Astrocyte (in vitro differentiated cells and primary cell): ENCODE measurements at places on chromosomes 6 and 20. TPM values are rescaled to one million over a fixed set of nuclear protein-coding genes. Genes with fewer than 3 reads are reported as not detected.
A peak's percentile ranks its signal among the peaks of the same experiment; 100 is the strongest.

GNAS-AS1 gene
- total RNA-seq, result 2.8 and 3.8 TPM in 2 replicates

CTCFL gene
- not detected in 2 replicates for total RNA-seq

LBP gene
- not detected in 2 replicates for total RNA-seq

FOXS1 gene
- total RNA-seq, result 26.0 and 37.1 TPM in 2 replicates

LY6G5C gene
- 2.9 and 3.9 TPM in 2 replicates for total RNA-seq

HCRTR2 gene
- 0.23 and 0.36 TPM in 2 replicates for total RNA-seq

- peaks cover 10% of the 10 kb centered on the region for H3K4me1 ChIP-seq
- H3K36me3 ChIP-seq, result no peaks in the 10 kb centered on the region
- no peak overlapping the region for H3K27ac ChIP-seq
- no peak for DNase-seq
- H3K27me3 ChIP-seq, result peaks cover 36% of the 10 kb centered on the region
Measured at GRCh38 chr20:37596168-37596567, 68.5 kb upstream of the BLCAP start.

DNA sequence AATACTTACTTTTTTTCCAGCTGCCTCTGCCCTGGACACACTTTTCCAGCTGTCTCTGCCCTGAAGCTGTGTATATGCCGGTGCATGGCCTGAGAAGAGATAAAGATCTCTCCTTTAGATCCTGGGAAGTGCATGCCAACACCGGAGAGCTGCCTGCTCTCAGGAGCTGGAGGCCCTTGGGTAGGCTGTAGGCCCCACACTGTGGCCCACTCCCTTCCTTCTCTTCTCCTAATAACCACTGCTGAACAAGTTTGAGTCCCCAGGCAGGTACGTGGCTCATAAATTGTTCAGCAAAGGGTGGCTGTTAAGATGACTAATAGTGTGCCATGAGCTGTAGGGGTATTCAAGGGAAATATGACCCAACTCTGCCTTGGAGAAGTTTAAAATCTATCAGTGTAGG, 102.5 kb downstream of the CD24 start:
- DNase-seq, result no peak
- H3K27me3 ChIP-seq, result no peaks in the 10 kb centered on the region
- no peak overlapping the region for H3K27ac ChIP-seq
- peaks cover 9% of the 10 kb centered on the region for H3K4me1 ChIP-seq

DNA sequence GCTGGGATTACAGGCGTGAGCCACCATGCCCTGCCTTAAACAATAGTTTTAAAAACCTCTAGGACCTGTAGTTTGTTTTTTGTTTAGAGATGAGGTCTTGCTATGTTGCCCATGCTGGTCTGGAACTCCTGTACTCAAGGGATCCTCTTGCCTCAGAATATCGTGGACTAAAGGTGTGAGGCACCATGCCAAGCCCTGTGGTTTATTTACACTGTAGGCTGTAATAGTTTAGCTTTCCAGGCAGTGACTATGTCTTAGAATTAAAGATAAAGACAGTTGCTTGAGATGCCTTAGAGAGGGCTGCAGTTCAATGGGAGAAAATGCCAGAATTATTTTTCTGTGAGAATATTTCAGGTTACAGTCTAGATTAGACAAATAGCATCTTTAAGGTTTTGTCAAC, 72.9 kb downstream of the SGK1 start:
- H3K4me1 ChIP-seq, result no peaks in the 10 kb centered on the region
- H3K27me3 ChIP-seq, result no peaks in the 10 kb centered on the region
- H3K27ac ChIP-seq, result no peak overlapping the region
- H3K36me3 ChIP-seq, result no peaks in the 10 kb centered on the region
- no peak overlapping the region for H3K4me3 ChIP-seq
- peak; percentile 84 for DNase-seq

DNA sequence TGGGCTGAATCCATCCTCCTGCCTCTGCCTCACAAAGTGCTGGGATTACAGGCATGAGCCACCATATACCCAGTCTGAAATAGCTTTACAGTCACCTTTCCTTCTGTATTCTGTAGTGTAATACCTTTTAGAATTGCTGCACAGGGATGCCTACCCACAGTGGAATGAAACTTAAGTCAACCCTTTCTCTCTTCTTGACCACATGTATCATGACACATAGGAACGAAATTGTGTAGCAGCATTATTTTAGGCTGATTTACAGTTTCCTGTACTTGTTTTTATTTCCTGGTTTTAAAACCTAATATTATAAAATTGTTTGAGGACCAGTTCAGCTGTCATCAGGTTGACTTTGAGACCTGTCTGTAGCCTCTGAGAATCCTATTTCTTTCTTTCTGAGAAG, 297.8 kb downstream of the ZFAND3 start:
- H3K4me1 ChIP-seq, result peaks cover 4% of the 10 kb centered on the region
- peak; percentile 29 for DNase-seq
- H3K36me3 ChIP-seq, result peaks cover 4% of the 10 kb centered on the region
- H3K27ac ChIP-seq, result no peak overlapping the region
